ENCODE measurements at places on chromosomes 7 and 10. TPM values are rescaled to one million over a fixed set of nuclear protein-coding genes. Genes with fewer than 3 reads are reported as not detected.

DNA sequence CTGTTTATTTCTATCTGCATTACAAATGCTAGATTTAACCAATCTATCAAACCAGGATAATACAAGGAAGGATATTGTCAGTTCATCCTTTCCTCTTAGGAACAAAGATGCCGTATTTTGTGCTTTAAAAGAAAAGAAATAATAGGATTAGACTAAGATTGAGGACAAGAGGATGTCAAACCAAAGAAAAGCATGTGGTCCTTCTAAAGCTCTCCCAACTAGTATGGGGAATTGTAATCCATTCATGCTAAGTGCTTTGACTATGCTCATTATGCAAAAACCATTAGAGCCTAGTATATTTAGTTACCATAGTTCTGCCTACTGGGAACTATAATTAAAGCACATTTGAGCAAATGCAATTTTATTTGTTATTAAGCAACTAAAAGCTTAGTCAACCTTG, 280.2 kb downstream of the GRM8 start:
- no peak for DNase-seq

GRCh38 chr10:124928087-124928486, 13.8 kb upstream of the ZRANB1 start:
- no peak for DNase-seq

PRKAR2B gene
- 28.4 TPM for total RNA-seq

NUTM2E gene
- total RNA-seq = 0.46 TPM

ENKUR gene
- total RNA-seq = not detected

HMX2 gene
- not detected for total RNA-seq

DGKI gene
- 0.69 TPM for total RNA-seq

DNA sequence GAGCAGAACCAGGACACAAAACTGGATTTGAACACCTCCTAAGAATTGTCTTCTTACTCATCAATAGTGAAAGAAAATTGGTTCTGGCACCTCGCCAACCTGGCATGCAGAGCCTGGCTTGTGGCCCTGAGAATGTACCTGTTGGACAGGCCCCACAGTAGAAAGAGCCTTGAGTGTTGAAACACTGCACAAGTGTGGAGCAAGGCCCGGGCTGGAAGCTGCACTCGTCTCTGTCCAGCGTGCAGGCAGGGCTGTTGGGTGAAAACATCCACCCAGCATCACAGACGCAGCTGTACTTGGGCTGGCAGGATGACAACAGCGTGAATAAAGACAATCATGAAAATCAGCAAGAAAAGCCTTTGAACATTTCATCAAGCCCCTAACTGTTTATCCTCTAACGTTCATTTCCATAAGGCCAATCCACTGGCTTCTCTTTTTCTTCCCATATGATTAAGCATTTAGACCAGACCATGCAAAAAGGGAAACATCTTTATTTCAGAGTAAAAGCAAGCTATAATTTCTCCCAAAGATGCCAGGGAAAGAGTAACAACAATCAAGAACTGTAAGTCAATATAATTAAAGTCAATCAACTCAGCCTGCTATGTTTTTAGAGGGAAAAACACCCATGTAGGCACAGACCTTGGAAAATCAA, 15.6 kb downstream of the CUBN start:
- DNase-seq = no peak

TAS2R5 gene
- total RNA-seq = 1.9 TPM

RBP4 gene
- total RNA-seq = not detected

GRCh38 chr10:75146780-75147179, 35.3 kb downstream of the SAMD8 start:
- no peak for DNase-seq

DNA sequence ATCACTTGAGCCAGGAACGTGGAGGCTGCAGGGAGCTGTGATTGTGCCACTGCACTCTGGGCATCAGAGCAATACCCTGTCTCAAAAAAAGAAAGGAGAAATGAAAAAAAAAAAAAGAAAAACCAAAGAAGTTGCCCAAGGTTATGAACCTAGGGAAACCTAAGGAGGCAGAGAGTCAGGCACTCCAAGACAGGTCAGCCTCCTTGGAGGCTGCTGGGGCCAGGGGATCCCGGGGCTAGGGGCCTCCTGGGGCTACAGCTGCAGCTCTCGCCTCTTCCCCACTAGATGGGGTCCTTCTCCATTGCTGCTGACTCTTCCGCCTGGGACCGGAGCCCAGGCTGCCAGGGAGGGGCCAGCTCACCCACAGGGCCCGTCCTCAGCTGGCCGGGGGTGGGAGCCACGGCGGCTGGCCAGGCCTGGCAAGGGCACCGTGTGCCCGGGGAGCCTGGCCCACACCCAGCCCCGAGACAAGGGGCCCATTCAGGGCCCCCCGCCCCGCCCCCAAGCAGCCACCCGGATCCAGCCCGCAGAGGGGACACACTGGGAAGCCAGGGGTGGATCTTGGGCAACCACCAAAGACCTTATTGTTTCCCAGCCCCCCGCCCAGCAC, 1.7 kb upstream of the SPACDR start:
- DNase-seq = peak; percentile 51

- DNase-seq = no peak
Observed at GRCh38 chr7:6269527-6269926, 2.9 kb downstream of the CYTH3 start.

- no peak for DNase-seq
Observed at GRCh38 chr7:18294411-18294810, 201.1 kb upstream of the HDAC9 start.

DNA sequence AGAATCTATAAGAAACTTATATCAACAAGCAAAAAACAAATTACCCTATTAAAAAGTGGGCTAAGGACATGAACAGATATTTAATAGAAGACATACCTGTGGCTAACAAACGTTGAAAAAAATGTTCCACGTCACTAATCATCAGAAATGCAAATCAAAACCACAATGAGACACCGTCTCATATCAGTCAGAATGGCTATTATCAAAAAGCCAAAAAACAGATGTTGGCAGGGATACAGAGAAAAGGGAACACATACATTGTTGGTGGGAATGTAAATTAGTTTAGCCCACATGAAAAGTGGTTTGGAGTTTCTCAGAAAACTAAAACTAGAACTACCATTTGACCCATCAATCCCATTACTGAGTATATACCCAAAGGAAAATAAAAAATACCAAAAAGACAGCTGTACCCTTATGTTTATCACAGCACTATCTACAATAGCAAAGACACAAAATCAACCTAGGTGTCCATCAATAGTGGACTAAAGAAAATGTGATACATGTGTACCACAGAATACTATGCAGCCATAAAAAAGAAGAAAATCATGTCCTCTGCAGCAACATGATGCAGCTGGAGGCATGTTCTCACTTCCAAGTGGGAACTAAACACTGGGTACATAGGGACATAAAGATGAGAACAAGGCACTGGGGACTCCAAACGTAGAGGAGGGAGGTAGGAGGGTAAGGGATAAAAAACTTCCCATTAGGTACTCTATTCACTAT, 83.8 kb upstream of the TMEM168 start:
- no peak for DNase-seq

DNA sequence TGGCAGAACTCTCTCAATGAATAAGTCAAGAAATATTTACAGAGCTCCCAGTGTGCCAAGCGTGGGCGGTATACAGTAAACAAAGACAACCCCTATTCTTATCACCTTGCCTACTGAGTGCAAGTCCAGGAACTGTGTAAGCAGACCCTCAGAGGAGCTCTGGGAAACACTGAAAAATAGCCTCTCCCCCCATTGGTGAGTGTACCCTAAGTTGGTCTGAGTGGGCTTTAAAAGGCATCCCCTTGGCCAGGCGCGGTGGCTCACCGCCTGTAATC, 1.2 kb downstream of the DYDC2 start:
- no peak for DNase-seq

- no peak for DNase-seq
Observed at GRCh38 chr7:91082038-91082437, 182.2 kb upstream of the FZD1 start.

All from endothelial cell (in vitro differentiated cells).